ENCODE measurements at places on chromosomes 6 and 20. TPM values are rescaled to one million over a fixed set of nuclear protein-coding genes. Genes with fewer than 3 reads are reported as not detected.

- DNase-seq: no peak
These were observed 11.1 kb upstream of the LCA5 start for GRCh38 chr6:79548304-79548703.

- no peak for DNase-seq
These were observed 17.1 kb upstream of the VSTM2L start for GRCh38 chr20:37885593-37886503.

GRCh38 chr20:62063315-62063980, 2.2 kb downstream of the TAF4 start:
- no peak for DNase-seq

DNA sequence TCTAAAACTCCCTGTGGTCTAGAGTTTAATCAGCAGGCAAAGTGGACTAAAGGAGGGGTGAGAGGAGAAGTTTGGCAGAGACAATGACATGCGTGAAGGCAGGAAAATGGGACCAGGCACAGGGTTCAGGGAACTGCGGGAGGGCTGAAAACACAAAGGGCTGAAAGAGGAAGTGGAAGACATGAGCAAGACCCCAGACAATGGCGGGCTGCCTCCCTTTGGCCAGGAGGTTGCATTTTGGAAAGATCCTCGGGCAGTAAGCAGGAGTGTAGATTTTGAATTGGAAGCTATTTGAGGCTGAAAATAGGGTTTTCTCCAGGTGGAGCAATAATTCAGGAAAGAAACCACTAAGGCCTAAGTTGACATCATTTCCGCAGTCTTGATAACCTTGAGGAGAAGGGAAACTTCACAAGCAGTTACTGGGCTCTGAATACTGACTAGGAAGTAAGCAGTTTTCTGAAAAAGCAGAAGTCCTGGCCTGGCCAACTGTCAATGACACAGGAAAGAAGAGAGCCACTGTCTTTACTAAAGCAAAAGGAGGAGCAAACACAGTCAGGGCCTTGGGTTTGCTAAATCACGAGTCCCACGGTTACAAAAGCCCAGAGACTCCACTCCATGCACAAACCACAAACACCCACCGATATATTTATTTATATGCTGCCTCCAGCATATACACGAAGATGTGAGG, 3.4 kb downstream of the LY86 start:
- DNase-seq: no peak

DNA sequence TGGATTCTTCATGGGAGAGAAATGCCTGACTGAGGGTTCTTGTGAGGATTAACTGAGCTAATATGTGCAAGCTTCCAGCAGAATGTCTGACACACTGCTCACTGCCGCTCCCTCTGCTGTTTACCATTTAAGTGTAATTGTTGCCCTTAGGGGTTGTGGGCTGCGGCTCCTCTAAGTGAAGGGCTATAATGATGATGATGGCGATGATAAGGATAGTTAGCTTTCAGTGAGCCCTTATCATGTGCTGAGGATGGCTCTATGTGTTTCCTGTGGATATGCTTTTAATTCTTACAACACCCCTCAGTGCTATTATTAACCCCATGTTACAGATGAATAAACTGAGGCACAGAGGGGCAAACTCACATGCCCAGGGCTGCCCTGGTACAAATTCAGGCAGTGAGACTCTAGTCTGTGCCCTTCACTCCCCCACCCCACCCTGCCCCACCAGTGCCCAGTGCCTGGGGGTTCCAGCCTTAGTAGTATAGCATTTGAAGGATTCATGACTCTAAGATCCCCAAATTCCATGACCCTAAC, 33.4 kb downstream of the TGM2 start:
- peak; percentile 63 for DNase-seq

GRCh38 chr20:25257756-25258475, 10.0 kb downstream of the PYGB start:
- DNase-seq: no peak

GRCh38 chr6:155117256-155117655, 122.1 kb downstream of the TIAM2 start:
- peak; percentile 64 for DNase-seq

- no peak for DNase-seq
These were observed 33.4 kb downstream of the BMP6 start for GRCh38 chr6:7759320-7759719.

DNA sequence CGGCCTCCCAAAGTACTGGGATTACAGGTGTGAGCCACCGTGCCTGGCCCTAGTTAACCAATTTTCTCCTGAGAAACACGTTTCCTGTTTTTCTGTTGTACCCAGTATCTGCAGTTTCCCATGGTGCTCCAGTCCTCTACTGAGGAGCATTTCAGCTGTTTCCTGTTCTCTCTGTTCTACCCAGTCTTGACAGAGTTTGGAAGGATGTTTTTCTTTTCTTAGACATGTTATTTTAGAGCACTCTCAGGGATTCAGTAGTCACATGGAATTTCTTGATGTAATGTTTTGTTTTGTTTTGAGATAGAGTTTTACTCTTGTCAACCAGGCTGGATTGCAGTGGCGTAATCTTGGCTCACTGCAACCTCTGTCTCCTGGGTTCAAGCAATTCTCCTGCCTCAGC, 129.8 kb upstream of the TIAM2 start:
- DNase-seq: no peak

- DNase-seq: no peak
These were observed 207.8 kb downstream of the JARID2 start for GRCh38 chr6:15453622-15454021.

DNA sequence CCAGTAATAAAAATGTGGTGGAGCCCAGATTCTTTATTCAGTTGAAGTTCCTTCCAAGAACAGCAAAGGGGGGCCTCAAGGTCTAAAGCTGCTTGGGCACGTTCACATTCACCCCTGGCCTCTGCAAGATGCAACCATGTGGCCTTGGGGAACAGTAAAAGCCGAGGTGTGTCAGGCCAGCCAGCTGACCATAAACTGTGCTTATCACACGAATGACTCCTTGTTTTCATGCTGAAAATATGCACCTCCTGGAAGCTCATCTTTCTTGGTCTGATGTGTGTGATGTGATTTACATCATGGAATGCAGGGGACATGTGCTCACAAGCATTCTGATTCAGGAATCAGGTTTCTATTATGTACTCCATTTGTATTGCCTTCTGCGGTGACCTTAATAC, 211.6 kb upstream of the MARCKS start:
- DNase-seq: peak; percentile 97

GRCh38 chr6:41036186-41036585, 2.8 kb downstream of the UNC5CL start:
- no peak for DNase-seq

DNA sequence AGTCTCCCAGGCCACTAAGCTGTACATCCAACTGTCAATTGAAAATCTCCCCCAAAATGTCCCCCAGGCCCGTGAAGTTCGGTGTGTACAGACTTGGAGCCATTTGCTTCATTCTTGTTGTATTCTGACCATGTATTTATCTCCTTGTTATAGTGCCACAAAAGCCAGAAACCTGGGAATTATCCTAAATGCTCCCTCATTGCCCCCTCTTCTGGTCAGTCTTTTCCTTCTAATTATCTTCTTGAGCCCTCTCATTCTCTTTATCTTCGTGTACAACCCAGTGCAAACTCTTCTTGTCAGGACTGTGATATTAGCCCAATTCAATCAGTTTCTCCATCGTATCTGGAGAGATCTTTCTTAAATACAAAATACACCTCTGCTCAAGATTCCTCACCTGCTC, 64.7 kb downstream of the RFX6 start:
- no peak for DNase-seq

DNA sequence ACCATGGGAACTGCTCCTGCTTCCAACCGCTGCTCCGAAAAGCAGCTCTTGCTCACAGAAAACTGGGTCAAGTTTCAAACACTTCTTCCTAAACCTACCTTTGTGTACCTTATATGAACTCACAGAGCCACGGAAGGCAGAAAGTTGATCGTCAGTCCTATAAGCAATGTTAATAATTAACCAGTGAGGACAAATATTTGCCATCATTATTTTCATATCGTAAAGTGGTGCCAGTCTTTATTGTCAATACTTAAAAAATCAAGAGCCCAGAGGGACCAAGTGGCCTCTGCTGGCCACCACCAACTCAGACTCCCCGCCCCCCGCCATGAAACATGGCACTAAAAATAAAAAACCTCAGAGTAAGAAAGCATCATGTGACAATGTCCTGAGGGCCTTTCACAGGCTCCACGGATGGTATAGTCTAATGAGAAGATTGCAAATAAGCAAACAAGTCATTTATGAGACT, 9.1 kb upstream of the PBOV1 start:
- DNase-seq: no peak

- peak; percentile 73 for DNase-seq
These were observed 51.7 kb downstream of the CHMP4B start for GRCh38 chr20:33862709-33863403.

DNA sequence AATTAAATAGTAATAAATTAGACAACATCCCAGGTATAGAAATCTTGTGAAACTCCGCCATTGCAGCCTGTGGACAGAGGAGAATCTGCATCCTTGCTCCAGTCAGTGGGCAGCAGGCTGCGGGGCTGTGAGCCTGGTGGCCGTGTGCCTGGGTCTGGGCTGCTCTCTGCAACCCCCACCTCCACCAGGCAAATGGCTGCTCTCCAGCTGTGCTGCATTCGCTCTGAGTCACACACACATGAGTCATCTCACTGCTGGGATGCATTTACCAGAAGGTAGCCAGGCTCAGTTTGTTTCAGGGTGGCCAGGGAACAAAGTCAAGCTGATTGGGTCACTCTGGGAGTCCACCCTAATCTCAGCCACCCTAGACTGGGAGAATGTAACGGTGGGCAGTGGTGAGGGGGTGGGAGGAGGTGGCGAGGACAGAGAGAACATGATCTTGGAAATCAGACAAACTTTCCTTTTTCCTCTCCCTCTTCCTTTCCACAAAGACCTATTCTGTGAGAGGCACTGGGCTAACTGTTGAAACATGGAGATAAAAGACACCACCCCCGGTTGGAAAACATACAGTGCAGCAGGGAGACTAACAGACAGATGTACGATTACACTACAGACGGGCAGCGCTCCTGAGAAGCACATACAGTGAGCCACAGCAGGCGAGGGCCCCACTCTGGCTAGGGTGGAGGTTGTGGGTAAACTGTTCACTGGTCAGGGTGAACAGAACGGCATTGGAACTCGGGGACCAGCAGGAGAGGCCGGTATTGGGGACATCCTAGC, 59.2 kb downstream of the TRAM2 start:
- DNase-seq: peak; percentile 97

TREM1 gene
- total RNA-seq: not detected

SASH1 gene
- 12.4 TPM for total RNA-seq

SIM1 gene
- 0.51 TPM for total RNA-seq

ANGPT4 gene
- 0.03 TPM for total RNA-seq

PPIL4 gene
- 58.4 TPM for total RNA-seq

GGTLC1 gene
- total RNA-seq: not detected

Measured in Daoy (cell line).